Muscle of leg (tissue), 16 donors: ENCODE measurements at places on chromosomes 12 and 14. TPM values are rescaled to one million over a fixed set of nuclear protein-coding genes. Genes with fewer than 3 reads are reported as not detected.

LRRC10 gene
- not detected for total RNA-seq

FOXN4 gene
- 0.04 TPM for total RNA-seq

CDKL1 gene
- 6.1 TPM for total RNA-seq

C3AR1 gene
- 3.7 TPM for total RNA-seq

MVK gene
- total RNA-seq, result 15.0 TPM

YARS2 gene
- 20.9 TPM for total RNA-seq

ATP5F1B gene
- 428 TPM for total RNA-seq

TEX52 gene
- total RNA-seq, result not detected
